ENCODE measurements at places on chromosomes 3 and 15. TPM values are rescaled to one million over a fixed set of nuclear protein-coding genes. Genes with fewer than 3 reads are reported as not detected.
A peak's percentile ranks its signal among the peaks of the same experiment; 100 is the strongest.

The GABRR3 gene
- not detected for total RNA-seq

The ATP10A gene
- total RNA-seq = 15.5 TPM

The ARGFX gene
- total RNA-seq = not detected

The ECT2 gene
- 54.0 TPM for total RNA-seq

The SOX14 gene
- total RNA-seq = not detected

The MESD gene
- total RNA-seq = 28.4 TPM

DNA sequence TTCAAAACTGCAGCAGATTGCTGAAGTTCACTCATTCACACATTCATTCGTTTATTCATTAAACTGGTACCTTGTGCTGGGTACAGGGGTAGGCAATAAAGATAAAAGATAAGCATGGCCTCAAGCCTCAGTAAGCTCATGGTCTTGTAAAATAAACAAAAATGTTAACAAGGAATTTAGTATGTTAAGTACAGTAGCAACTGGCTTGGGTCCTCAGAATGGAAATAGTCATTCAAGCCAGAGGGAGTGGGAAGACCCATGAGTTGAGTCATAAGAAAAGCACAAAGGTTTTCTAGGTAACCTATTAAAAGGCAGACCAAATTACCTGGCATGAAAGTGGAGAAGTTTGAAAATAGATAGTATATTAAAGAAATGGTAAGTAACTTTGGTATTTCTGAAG lies 163.3 kb downstream of the CDIN1 start:
- no peak overlapping the region for H3K27ac ChIP-seq
- no peak overlapping the region for H3K4me3 ChIP-seq
- no peaks in the 10 kb centered on the region for H3K27me3 ChIP-seq
- no peak for ATAC-seq
- H3K4me1 ChIP-seq = no peaks in the 10 kb centered on the region

- no peak for ATAC-seq
- no peaks in the 10 kb centered on the region for H3K27me3 ChIP-seq
- peak overlapping the region; percentile 90 for H3K27ac ChIP-seq
These were observed 48.6 kb upstream of the AKAP13 start for GRCh38 chr15:85331655-85332285.

- peaks cover 21% of the 10 kb centered on the region for H3K36me3 ChIP-seq
- peak overlapping the region; percentile 19 for H3K27ac ChIP-seq
- no peak overlapping the region for H3K4me3 ChIP-seq
- ATAC-seq = no peak
- H3K4me1 ChIP-seq = peaks cover 18% of the 10 kb centered on the region
These were observed 26.8 kb downstream of the FNDC3B start for GRCh38 chr3:172065967-172066762.

GRCh38 chr15:96487245-96487644 lies 156.7 kb downstream of the NR2F2 start:
- no peaks in the 10 kb centered on the region for H3K36me3 ChIP-seq
- no peak for ATAC-seq
- H3K4me3 ChIP-seq = no peak overlapping the region
- no peaks in the 10 kb centered on the region for H3K27me3 ChIP-seq
